ENCODE measurements at places on chromosomes 5 and 9. TPM values are rescaled to one million over a fixed set of nuclear protein-coding genes. Genes with fewer than 3 reads are reported as not detected.
A peak's percentile ranks its signal among the peaks of the same experiment; 100 is the strongest.

FREM1 gene
- 177 TPM for polyA plus RNA-seq

F2RL2 gene
- polyA plus RNA-seq, result 0.48 TPM

KIF20A gene
- polyA plus RNA-seq, result 44.0 TPM

OBP2B gene
- not detected for polyA plus RNA-seq

DAB2IP gene
- 43.8 TPM for polyA plus RNA-seq

EFNA5 gene
- 27.5 TPM for polyA plus RNA-seq

DNA sequence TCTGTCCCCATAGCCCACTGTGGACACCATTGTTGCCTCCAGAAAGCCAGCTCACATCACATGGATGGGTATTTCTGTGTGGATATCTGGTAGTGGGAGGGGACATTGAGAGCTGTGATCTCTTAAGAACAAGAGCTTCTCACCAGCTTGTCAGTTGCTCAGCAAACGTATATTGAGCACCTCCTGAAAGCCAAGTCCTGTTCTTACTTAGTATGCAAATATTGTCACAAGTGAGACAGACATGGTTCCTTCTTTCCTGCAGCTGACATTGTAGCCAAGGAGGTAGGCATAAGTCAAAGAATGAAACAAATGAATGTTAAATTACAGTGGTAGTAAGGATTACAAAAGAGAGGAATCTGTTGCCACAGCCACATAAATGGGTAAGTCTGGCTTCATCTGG is 3.8 kb downstream of the TCOF1 start:
- no peak for DNase-seq

DNA sequence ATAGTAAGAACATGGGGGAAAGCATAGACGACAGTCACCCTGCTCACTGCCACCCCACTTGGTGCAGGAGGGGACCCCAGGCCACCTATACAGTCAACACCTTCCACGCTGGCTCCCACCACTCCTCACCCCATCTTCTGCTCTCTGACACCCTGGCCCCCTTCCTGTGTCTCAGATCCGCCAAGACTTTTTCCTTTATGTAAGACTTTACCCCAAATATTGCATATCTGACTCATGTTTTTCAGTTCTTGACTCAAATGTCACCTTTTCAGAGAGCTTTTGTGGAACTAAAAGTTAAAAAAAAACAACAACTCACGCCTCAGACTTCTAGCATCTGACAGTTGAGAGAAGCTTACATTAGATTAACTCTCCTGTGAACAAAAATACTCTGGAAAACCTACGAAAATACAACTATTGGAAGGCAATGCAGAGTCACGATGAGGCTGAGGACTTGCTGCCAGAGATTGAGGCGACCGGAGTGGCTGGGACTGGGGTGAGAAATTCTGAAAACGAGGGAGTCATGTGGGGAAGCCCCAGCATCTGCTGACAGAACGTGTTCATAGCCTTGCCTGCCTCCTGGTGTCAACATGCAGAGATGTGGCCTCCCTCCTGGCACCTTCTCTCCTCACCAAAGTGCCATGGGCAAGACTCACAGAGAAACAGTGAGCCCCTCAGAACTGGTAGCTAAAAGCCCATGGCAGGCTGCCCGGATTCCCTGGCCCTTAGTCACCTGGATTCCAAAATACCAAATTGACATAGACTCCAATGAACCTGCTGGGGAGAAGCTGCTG is 22.4 kb upstream of the FCN2 start:
- no peak for DNase-seq

- no peak for DNase-seq
Observed at GRCh38 chr9:104506565-104506964, 2.5 kb downstream of the OR13F1 start.

DNA sequence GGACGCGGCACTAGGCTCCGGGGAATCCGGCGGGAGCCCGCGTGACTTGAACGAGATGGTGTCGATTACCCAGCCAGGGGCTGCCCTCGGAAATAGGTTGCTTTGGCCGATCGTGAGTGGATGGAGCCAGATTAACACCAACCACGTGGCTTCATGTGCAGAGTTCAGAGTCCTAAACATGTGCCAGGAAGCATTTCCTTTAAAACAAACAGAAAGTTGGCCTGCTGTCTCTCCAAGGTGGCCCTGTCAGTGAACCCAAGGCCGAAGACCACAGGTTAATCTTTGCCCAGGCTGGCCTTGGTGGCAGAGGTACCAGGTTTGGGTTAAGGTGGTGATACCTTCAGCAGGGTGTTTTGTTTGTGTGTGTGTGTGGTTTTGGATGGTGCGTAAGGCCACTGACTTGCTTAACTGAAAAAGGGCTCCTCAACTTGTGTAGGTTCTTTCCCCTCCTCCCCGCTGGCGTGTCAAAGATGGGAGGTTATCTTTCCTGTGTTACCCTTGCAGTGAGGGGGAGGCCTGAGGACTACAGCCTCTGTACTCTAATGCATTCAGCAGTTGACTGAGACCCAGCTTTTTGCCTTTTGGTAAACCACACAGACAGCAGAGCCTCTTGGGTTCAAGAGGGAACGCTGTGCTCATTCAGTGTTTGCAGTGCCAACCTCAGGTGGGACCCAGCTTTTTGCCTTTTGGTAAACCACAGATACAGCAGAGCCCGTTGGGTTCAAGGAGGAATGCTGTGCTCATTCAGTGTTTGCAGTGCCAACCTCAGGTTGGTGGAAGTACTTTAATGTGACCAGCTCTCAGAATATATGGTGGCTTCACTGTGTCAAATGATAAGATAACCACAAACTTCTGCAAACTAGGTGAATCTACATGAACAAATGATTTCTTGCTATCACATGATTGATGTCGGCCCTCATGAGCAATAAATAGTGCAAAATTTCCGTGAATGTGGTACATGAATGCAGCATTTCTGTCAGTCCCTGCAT is 1.4 kb downstream of the IQGAP2 start:
- DNase-seq, result no peak

DNA sequence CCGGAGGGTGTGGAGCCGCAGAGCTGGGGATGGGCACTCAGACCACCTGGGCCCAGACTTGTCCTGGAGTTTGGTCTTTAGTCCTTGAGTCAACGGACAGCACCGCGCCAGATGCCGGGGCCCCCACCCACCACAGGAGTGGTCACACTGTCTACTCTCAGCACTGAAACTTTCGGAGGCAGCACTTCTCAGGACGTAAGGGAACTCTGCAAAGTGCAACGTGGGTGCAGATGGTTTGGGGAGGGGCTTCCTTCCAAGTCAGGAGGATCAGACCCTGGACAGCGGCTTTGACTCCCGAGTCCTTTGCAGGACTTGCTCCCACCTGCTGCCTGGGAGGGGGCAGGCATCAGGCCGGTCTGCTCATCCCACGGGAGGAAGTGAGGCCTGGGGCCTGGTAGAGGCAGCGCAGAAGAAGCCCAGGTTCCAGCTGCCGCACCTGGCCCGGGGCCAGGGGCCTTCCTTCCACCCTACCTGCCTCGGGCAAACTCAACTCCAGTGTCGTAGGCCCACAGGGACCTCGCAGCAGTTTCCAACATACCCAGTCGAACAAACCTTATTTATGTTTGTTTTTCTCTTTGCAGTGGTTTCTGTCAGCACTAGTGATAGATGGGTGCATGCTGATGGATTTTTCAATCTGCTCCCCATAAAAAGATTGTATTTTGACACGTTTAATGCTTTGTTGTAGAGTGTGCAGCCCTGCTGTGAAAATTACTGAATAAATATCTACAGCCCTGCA is 149.8 kb upstream of the PPP1R26 start:
- no peak for DNase-seq

DNA sequence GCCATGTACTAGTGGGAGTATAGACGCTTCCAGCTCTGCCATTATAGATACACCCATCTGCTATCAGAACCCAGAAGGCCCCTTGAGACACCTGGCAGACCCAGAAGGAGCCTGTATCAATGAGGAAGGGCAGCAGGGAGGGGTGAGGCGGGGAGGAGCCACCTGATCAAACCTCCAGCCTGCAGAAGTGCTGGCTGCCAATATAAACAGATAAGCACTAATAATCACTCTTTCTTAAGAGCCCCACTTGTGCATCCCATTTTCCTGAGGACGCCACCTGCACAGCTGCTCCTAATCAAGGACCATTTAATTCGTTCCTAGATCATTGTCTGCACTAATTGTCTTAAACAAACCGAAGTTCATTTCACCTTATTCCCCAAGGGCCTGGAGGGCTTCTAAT is 75.0 kb upstream of the NEK6 start:
- DNase-seq, result no peak

GRCh38 chr5:61298066-61298465 is 34.0 kb upstream of the ZSWIM6 start:
- no peak for DNase-seq

DNA sequence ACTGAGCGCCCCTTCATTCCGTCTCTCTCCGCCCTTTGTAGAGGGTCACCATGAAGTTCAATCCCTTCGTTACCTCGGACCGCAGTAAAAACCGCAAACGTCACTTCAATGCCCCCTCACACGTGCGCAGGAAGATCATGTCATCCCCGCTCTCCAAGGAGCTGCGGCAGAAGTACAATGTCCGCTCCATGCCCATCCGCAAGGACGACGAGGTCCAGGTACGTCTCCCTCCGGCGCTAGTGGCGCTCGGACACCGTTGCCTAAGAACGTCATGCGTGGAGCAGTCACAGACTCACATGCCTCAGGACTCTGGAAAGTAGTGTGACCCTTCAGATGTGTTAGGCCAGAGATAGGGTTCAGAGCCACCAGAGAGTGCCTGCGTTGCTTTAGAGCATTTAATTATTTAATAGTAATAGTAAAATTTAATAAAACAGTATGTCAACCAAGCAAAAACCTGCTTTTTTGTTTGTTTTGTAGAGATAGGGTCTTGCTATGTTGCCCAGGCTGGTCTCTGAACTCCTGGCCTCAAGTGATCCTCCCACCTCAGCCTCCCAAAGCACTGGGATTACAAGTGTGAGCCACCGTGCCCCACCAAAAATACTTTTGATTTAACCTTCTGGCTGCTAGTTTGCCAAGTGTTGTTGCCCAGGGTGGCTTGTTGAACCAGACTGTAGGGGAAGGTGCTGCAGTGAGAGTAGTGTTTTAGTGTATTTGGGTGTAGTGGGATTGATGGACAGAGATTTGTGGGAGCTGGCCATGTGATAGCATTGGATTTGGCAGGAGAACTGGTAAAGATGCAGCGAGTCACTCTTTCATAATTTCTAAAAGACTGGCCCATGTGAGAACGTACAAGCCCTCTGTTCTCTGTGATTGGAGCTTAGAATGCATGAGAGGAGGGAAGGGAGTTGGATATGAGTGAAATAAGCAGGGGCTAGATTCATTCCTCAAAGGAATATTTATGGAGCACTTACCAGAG is 888 bp downstream of the RPL26L1 start:
- no peak for DNase-seq

- no peak for DNase-seq
Observed at GRCh38 chr5:9533096-9533495, 12.8 kb downstream of the SEMA5A start.

GRCh38 chr5:61178702-61179101 is 16.4 kb upstream of the SMIM15 start:
- no peak for DNase-seq

GRCh38 chr5:84647581-84647980 is 262.9 kb upstream of the EDIL3 start:
- DNase-seq, result no peak

DNA sequence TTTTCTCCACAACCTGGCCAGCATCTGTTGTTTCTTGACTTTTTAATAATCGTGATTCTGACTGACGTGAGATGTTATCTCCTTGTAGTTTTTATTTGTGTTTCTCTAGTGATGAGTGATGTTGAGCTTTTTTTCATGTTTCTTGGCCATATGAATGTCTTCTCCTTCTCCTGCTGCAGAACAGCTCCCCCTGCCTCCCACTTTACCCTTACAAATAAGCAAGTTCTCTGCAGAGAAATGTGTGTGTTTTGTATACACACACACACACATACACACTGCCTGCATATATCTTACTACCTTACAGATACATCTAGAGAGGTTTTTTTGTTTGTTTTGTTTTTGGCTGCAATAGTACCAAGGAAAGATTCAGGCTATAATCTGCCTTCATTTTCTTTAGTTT is 88.7 kb upstream of the PHF24 start:
- no peak for DNase-seq

GRCh38 chr9:128341435-128341849 is 1.1 kb downstream of the SLC27A4 start:
- no peak for DNase-seq

- no peak for DNase-seq
Observed at GRCh38 chr5:16539169-16539666, 73.6 kb upstream of the ZNF622 start.

- DNase-seq, result no peak
Observed at GRCh38 chr9:695252-695651, 146.2 kb upstream of the DMRT1 start.

DNA sequence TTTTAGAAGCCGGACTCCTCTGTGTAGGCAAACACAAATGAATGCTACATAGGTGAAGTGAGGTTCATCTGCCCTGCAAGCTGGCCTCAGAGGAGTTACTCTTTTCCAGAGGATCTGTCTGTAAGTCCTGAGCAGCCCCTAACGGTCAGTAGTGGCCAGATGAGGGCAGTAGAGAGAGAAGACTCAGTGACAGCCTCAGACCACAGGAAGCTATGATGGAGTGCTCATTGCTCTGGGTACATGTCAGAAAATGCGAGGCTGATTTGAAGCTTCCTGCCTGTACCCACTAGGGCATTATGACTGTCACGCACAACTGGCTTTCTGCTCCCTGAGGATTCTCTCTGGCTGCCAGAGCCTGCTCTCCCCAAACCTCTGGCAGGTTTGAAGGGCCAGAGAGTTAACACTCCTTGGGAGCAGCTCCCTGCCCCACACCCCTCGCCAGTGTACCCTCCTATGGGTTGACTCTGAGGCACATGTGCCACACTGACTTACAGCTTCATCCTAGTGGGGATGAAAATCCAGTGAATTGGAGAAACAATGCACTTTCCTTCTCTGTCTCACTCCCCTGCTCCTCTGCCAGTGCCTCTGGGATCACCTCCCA is 141.5 kb downstream of the GABRG2 start:
- peak; percentile 27 for DNase-seq

DNA sequence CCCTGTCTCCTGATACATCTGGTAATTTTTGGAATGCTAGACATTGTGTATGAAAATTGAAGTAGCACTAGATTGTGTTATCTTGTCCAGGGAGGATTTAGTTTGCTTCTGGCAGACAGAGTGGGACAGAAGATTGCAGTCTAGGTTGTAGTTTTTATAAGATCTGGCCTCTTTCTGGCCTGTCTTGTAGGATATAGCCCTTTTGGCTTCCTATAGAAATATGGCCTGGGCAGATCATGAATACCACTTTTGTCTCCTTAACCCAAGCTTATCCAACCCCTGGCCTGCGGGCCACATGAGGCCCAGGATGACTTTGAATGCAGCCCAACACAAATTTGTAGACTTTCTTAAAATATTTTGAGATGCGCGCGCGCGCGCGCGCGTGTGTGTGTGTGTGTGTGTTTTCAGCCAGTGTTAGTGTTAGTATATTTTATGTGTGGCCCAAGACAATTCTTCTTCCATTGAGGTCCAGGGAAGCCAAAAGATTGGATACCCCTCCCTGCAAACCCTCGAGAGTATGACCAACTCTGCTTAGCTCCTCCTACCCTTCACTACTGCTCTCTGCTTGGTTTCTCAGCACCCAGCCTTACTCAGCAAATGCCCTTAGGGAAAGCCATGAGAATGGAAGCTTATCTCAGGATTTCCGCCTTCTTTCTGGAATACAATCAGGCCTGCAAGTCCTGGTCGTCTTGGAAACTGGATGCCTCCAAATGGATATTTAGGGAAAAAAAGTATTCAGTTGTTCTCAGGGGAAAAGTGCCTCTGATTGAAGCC is 26.5 kb downstream of the ANKRD33B start:
- DNase-seq, result no peak
